ENCODE measurements at places on chromosomes 4 and X.

- DNase-seq: no peak
Measured at GRCh38 chr4:122622400-122622799, 1.5 kb upstream of the IL21 start.

DNA sequence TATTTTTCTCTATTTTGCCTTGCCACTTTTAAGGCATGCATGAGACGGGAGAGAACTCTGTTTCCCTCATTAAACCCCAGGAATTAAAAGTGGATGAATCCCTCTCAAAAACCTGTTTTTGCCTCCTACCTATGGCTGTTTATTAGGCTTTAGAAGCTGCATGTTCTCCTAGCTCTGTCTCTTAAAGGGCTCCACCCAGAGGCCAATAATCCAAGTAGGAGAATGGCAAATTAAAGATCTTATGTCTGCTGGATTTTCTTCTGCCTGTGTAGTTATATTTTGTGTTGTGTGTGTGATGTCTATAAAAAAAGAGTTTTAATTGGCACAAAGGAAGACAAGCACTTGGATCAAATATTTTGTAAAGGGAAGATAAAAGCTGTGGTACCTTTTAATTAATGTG, 32.4 kb downstream of the MAGEC1 start:
- no peak for DNase-seq

DNA sequence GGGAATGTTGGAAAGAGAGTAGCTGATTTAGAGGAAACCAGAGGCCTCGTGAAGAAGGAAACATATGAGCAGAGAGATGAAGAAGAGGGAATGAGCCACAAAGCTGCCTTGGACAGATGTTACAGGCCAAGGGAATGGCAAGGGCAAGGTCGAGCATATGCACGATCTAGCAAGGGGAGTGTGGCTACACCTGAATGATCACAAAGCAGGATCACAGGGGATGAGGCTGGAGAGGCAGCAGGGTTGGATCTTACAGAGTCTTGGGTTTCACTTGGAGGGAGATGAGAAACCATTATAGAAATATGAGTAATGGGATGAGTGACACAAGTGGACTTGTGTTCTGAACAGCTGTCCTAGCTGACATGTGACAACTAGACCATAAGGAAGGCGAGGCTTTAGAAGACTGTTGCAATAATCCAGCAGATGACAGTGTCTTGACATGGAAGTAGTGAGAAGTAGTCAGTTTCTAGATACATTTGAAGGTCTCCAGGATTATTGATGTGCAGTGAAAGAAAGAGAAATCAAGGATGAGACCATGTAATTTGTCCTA, 58.7 kb downstream of the RASGEF1B start:
- no peak for DNase-seq

DNA sequence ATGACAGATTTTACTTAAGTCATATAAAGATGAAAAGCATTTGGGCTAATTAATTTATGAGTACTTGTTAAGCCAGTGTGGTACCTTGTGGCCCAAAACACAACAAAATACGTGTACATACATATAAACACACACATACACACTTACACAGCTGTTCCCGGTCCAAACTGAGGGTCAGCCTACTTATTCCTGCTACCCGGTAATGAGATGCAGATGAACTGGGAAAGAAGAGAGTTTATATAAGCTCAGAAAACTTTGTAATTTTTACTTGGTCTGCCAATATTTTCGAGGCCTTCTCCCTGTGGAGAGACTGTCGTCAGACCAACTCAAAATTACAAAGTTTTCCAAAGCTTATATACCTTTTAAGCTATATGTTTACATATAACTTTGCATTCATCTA, 25.8 kb upstream of the PBDC1 start:
- DNase-seq: no peak

DNA sequence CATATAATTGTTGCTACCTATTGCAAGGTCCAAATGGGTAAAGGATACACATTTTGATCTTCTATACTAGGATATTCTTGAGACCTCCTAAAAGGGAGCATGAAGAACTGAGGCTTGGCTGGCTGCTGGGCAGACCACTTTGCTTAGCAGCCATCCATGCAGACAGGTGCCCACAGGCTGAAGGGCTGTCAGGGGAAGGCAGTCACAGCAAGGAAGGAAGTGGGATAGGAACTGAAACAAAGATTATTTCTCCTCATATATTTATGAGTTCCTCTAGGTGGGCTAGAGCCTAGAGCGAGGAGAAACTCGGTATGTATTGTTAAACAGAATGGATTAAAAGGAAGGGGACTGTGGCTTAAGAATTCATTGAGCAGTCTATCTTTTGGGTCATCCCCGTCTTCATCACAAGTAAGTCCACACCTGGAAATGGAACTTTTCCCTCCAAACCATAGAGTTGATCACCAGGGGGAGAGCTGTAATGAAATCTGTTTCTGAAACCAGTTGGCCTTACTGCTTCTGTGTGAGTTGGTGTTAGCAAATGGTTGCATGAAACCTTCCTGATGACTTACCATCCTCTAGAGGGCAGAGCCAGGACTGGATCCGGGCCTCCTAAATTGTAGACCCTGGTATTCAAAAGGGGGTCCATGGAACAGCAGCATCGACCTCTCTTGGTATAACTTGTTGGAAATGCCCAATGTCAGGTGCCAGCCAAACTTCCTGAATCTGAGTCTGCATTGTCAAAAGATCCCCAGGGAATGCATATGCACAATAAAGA, 42.3 kb downstream of the AFF2 start:
- DNase-seq: no peak

- DNase-seq: no peak
Measured at GRCh38 chr4:94843216-94843615, 85.5 kb downstream of the BMPR1B start.

DNA sequence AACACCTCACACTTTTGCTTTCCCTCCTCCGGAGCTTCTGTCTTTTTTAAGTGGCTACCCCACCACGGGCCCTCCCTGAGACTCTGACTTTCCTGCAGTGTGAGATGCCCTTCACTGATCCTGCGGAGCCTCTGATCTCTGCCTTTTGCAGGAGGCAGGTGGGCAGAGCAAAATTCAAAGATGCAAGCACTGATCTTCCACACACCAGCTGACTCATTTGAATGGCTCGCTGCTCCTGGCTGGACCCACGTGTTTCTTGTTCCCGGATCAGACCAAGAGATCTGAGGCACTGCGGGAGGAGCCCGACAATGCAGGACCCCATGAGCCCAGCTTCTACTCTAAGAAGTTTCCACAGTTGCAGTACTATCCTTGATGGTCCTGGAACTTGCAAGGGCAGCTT, 1607.9 kb upstream of the TENM3 start:
- no peak for DNase-seq

- no peak for DNase-seq
Measured at GRCh38 chr4:163171590-163171989, 4.9 kb upstream of the NAF1 start.

GRCh38 chr4:179268791-179269190, 1826.6 kb upstream of the AGA start:
- DNase-seq: no peak

- no peak for DNase-seq
Measured at GRCh38 chrX:1358793-1359476, 22.4 kb downstream of the IL3RA start.

DNA sequence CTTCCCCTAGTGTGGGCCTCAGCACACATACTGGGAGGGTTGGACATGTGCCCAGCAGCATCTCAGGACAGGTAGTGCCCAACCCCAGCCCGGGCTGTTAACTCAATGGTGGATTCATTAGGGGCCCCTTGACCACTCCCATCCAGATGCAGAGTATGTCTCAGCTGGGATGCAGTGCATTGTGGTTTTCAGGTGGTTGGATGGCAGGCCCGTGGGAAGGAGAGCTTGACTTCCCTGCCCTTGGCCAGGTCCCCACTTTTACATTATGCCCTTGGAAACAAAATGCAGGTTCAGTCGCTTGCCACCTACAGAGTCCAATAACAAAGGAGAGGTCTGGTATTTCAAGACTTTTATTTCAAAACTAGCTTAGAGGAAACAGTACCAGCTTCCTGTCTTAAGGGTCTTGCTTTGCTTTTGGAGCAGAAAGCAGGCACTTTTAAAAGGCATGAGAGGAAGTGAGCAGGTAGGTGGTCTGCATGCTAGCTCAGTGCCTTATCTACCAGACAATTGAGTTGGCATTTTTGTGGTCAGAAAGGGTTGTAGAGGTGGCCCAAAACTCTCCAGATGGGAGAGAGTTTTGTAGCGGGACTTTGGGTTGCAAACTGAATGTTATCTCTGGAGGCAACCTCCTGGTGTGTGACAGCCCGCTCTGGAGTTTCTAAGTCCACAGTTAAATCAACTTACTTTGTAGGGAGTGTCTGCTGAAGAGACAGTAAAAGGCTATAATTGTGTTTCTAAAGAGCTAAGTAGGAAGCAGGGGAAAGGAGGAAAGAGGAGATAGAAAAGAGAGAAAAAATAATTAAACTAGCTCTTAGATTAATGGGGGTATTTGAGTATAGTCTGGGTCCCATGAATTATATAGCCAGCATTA, 171.0 kb downstream of the GALNTL6 start:
- no peak for DNase-seq

- no peak for DNase-seq
Measured at GRCh38 chr4:10891866-10892265, 207.3 kb upstream of the CLNK start.

DNA sequence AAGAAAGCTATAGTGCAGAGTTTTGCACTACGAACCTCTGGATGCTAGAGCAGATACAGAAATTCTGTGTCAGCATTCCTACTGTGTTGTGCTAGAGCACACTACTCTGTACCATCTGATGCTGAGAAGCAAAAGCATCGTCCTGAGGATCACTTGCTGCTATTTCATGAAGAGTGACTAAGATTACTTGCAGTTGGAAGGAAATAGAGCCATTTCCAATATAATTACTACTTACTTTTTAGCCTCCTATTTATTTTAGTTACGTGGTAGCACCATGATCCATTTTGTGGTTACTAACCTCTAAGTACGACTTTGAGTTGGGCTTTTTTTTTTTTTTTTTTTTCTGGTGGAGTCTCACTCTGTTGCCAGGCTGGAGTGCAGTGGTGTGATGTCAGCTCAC, 226.7 kb downstream of the PALLD start:
- DNase-seq: no peak

DNA sequence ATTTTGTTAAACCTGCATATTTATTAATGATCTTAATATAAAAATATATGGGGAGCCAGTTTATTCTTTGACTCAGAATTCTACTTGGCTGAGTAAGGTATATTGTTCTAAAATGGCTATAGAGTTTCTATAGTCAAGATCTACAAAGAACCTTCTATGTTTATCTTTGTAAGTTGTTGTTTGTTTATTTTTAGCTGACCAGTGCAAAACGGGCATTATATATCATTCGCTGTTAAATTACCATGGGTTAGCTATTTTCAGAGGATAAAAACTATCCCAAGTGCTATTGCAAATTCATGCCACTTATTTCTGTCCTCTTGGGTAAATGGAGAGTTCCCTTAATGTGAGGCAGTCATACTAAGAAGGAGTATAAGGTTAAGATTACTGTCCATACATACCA, 5.3 kb upstream of the SPOCK3 start:
- DNase-seq: no peak

DNA sequence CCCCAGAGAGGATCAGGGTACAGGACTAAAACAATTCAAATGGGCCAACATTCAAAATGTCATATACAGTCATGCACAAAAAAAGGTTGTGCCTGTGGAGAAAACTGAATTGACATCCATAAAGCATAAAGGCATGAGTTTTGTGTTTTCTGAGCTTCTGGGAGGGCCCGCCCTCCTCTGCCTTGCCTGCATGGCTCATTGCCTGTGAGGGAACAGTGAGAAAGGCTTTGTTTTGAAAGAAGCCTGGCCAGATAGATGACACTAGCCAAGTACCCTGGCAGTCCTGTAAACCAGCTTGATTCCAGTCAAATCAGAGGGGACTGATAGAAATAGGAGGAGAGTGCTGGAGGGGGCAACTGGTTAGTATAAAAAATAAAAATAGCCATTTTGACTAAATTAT, 194.3 kb downstream of the KIT start:
- DNase-seq: no peak

- DNase-seq: no peak
Measured at GRCh38 chr4:71833232-71833900, 49.5 kb upstream of the GC start.

DNA sequence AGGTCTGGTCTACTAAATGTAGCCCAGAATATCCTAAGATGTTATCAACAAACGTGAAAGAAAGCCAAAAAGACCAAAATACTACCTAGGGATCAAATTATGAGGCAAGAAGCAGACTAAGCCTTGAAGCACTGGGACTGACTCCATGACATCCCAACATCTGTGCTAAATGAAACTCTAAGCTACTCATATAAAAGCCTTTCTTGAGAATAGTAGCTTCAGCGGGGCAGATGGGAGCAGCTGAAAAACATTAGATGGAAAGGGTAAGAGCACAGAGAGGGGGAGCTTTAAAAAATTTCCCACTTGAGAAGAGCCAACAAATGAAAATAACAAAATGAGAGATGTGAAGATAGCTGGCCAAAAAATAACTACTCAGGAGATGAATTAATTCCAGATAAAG, 81.7 kb downstream of the MAD2L1 start:
- no peak for DNase-seq

GRCh38 chrX:82692991-82693390, 815.1 kb upstream of the POU3F4 start:
- no peak for DNase-seq

- no peak for DNase-seq
Measured at GRCh38 chrX:137194164-137194563, 160.4 kb upstream of the GPR101 start.

DNA sequence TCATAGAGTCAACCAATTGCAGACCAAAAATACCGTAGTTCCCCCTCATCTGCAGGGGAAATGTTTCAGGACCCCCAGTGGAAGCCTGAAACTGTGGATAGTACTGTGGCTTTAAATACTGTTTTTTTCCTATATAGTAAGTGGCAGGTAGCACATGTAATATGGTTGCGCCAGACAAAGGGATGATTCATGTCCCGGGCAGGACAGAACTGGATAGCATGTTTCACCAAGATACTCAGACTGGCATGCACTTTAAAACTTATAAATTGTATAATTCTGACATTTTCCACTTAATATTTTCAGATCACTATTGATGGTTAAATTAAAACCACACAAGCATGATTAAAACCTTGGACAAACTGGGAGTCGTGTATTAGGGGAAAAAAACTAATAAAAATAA, 276.3 kb upstream of the AGA start:
- DNase-seq: no peak

- no peak for DNase-seq
Measured at GRCh38 chr4:25792200-25792791, 70.5 kb downstream of the SEL1L3 start.

GRCh38 chrX:574830-575229, 55.8 kb upstream of the SHOX start:
- DNase-seq: no peak

- no peak for DNase-seq
Measured at GRCh38 chrX:47634871-47635575, 5.3 kb upstream of the CFP start.
